ENCODE measurements at places on chromosomes 7 and 10. TPM values are rescaled to one million over a fixed set of nuclear protein-coding genes. Genes with fewer than 3 reads are reported as not detected.

- DNase-seq, result no peak
Observed at GRCh38 chr10:4650582-4650981, 175.4 kb upstream of the AKR1E2 start.

DNA sequence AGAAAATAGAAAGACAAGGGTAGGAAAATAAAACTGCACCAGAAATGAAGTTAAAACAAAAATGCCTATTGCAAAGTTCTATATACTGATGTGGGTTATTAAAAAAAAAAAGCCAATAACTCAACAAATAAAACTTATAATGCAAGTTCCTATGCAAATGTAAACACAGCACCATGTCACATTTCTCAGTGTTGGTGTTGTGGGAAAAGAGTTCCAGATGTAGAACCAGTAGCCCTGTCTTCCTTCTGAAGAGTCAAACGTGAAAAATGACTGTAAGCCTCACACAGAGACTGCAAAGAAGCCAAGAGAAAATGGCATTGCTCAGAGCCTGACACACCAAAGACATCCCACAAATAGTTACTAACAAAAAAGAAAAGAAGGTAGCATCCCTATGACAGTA, 10.1 kb downstream of the PON2 start:
- DNase-seq, result no peak

- no peak for DNase-seq
Observed at GRCh38 chr10:121481180-121481579, 117.1 kb downstream of the FGFR2 start.

DNA sequence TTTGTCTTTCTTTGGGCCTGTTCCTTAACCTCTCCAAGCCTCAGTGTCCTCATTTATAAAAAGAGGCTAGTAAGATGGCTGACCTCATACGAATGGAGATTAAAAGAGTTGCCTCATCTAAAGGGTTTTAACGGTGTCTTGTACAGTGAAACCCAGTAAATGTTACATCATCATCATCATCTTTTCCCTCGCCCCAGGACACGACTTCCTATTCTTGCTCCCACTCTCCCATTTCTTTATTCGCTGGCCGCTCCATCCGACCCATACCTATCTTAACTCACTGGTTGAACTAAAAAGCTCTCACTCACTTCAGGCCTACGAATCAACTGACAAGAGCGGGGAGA, 554 bp downstream of the FRA10AC1 start:
- no peak for DNase-seq

DNA sequence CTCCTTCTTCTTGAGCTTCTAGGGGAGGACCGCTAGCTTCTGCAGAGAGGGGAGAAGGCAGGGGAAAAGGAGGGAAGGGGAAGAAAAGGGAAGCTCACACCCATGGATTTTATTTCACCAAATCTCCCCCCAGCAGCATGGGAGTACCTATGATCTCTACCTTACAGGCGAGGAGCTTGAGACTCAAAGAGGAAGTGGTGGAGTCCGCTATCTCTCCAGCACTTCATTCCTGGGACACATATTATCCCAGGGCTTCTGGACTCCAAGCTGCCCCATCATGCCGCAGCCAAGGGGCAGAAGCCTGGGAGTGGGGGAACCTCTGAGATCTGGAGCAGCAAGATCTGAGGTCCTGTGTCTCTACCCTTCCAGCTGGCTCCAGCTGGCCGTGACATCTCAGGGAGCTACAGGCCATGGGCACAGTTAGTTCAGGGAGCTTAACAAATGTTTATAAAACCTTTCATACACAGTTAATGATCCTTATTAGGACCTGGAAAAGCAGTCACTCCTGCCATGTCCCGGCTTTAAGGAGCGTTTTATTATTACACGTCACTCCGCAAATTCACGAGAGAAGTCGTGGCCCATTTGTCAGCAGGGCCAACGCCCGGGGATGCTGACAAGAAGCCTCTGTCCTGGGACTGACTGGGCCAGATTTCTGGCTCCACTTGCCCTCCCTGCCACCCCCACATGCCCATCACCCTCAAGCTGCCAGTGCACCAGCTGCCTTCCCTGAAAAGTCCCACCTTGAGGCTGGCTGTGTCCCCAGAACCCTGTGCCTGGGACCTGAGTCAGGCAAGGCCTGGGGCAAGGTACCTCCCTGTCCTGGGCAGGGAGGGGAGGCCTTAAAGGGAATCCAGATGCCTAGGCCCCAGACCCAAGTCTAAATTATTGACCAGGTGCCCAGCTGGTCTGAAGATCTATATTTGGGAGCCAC, 132.1 kb upstream of the ZMIZ1 start:
- DNase-seq, result no peak

DNA sequence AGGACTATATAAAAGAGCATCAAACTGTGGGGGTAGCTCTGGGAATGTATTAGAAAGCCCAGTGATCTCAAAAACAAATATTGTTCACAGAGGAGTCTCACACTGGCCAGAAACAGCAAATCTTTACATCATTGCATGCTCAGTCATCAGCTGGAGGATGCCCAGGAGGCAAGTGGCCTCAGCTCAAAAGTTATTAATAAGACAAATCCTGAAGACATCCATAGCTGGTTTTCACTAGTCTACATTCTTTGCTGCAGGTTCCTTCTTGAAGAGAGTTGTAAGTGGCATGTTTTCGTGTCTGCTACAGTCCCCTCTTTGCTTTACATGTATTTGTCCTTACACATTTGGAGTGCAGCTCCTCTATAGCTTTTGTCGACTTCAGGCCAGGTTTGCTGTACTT, 8.6 kb upstream of the CCDC7 start:
- DNase-seq, result no peak

GRCh38 chr7:39592586-39592985, 26.4 kb downstream of the YAE1 start:
- DNase-seq, result no peak

DNA sequence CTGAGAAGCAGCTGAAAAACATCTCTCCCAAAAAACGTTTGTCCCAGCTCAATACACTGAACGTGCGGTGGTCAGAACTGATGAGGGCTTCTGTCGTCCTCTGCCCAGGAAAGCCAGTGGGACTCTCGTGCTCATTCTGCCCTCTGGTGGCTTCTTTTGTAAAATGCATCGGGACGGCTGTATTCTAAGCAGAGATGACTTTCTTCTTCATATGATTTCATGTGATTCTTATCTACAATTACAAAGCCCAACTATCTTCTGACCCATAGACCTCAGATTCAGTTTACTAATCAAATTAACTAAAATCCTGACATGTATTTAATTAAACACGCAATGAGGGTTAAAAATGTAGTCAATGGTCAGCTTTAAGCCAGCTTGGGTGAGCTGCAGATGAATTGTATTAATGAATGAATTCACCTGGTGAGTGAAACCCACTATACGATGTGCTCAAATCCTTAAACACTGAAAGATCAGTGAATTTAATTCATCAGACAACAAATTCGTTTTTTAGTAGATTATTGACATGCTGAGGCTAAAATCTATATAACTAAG, 117.6 kb upstream of the FAM204A start:
- peak; percentile 64 for DNase-seq

GRCh38 chr7:73451780-73452398, 18.3 kb downstream of the FZD9 start:
- no peak for DNase-seq

DNA sequence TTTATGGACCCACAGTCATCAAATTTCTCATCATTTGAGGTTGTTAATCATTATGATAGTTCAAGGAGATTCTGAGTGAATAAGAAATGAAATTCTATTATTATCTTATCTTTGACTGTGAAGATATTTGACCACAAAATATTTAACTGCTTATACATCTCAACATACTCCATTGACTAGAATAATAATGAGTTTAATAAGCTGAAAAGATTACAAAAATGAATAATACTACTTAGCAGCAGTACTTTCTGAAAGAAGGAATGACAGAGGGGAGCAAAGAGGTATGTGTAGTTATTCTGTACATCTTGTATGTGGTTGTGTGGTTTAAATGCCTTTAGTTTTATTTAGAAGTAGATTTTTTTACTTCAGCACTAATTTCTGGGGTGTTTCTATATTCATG, 214.2 kb downstream of the PRKG1 start:
- DNase-seq, result no peak

DNA sequence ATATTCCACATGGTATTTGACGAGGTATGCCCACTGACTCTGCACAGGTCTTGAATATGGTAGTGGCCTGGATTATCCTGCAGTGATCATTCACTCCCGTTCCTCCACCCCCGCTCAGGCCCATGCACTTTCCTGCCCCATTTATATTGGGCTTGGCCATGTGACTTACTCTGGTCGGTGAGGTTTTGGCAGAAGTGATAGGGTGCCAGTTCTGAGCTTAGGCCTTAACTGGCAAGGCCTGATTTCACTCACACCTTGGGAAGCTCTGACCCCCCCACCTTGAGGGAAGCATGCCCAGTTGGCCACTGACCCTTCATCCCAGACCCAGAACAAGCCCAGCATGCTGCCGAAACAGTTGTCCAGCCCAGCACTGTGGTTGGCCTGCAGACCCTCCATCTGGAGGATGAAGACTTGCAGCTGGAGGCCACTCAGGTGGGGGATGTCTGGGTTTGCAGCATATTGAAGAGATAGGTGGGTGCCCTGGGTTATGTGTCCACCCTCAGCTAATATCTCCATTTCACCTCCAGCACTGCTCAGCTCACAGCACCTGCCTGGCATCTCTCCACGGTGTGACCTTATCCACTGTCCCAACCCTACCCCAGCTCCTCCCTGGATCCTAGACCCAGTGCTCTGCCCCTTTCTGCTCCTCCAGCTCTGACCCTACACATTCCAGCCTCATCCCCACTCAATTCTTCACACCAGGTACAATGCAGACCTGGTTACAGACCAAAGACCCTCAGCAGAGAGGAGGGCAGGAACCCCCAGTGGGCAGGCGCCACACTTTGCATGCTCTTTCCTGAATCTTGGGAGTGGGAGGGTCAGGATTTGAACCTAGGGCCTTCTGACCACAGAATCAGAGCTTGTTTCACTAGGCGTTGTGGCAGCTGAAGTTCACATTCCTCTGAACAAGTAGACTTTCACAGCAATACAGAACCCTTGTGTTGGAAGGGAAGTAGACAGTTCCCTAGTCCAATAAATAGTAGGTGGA, 138.1 kb upstream of the CHST15 start:
- no peak for DNase-seq

- DNase-seq, result no peak
Observed at GRCh38 chr10:97363071-97363470, 28.5 kb upstream of the FRAT2 start.

DNA sequence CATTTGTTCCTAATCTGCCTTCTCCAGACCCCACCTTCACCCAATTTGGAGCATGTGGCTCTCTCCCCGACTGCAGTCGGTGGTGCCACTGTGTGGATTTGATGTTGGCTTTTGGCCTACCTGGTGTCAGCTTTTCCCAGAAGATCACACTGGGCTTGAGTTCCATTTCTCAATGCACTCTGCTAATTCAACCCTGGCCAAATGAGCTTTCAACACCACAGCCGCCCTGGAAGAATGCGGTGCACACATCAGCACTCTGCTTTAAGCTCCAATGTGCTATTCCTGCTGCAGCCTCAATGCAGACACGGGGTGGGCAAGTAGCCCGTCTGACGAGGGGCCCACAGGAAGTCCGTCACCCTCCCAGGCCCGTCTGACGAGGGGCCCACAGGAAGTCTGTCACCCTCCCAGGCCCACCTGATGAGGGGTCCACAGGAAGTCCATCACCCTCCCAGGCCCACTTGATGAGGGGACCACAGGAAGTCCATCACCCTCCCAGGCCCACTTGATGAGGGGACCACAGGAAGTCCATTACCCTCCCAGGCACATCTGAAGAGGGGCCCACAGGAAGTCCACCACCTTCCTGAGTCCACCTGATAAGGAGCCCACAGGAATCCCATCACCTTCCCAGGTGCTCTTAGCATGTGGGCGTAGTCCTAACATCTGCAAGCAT, 64.4 kb downstream of the ASB13 start:
- no peak for DNase-seq

- no peak for DNase-seq
Observed at GRCh38 chr10:69276503-69276902, 1.8 kb upstream of the HK1 start.

TAS2R3 gene
- total RNA-seq, result 0.78 TPM

GPR85 gene
- 0.08 TPM for total RNA-seq

All from natural killer cell treated with Interleukin-12 subunit alpha and Interleukin-12 subunit beta and Interleukin-15 and Interleukin-18, amount 100 ng/mL, for 72 hours (primary cell).